ENCODE measurements at places on chromosomes 6 and 20.

DNA sequence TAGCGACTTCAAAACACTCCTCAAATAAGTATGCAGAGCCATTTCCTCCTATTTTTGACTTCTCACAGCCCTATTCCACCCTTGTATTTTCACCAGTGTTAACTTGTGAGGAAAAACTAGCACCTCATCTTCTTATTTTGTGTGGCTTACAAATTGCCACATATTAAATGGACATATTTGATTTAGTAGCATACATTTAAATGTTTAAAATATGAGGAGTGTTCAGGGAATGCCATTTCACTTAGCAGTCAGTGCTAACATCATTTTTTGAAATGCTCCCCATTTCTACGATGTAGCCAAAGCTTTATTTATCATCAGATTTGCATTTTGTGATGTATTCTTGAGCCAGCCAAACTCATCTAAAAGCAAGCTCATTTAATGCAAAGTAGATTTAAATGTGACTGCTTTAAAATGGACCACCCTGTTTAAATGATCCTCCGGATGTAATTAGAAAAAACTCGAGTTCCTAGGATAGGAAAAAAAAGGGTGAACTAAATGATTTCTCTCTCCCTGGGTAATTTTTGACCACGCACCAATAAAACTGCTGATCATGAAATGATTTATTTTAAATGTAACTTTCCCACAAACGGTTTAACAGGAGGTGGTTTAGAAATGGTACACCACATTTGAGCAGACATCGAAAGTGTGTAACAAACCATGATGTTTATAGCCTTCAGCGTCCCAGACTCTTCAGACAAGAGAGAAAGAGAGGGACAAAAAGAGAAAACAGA is 172.6 kb downstream of the CD83 start:
- DNase-seq: no peak

GRCh38 chr6:44487002-44487401 is 99.5 kb downstream of the CDC5L start:
- DNase-seq: no peak

- DNase-seq: no peak
Measured at GRCh38 chr6:123017104-123017682, 21.2 kb downstream of the CLVS2 start.

DNA sequence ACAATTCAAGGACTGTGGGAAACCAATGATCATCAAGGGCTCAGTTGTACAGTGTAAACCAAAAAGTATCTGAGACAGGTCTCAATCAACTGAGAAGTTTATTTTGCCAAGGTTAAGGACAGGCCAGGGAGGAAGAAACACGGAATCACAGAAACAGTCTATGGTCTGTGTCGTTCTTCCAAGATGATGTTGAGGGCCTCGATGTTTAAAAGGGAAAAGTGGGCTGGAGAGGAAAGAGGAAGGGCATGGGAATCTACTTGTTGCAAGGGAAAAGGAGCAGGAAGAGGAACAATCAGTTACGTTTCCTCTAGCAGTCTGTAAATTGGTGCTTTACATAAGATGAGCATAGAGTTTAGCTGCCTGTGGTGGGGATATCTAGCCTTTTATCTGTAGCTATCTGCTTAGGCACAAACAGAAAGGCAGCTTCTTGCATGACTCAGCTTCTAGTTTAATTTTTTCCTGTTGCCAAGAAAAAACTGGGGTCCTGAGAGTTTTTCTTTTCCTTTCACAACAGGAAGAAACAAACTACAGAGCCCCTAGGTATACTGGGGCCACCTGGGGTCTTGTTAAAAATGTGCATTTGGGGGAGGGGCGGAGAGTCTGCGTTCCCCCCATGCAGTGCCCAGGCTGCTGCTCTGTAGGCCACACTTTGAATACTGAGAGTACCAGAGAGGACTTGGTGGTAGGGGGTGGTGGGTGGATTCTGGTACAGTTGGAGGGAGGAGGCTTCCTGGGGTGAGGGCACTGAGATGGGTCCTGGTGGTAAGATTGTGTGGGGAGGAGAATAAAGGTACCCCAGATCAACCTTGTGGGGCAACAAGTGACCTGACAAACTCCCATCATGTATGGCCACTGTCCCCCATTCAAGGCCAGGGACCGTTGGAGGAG is 35.3 kb upstream of the EZR start:
- peak; percentile 48 for DNase-seq

DNA sequence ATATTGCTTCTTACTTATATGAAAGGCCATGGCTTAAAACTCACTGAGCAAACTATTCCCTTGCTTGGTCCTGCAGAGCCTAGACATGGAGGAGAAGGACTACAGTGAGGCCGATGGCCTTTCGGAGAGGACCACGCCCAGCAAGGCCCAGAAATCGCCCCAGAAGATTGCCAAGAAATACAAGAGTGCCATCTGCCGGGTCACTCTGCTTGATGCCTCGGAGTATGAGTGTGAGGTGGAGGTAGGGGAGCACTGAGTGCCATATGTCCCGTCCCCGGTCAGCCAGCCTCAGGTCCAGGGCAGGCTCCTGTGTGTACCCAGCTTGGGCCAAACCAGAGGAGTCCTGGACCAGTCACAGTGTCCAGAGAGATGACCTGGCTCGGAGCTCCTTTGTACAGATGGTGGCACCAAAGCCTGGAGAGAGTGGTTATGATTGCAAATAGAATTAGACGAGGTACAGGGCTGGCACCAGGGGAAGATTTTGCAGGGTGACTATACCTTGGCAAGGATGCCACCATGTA is 21.0 kb downstream of the EPB41L1 start:
- no peak for DNase-seq

GRCh38 chr20:1784586-1784985 is 110.6 kb upstream of the SIRPA start:
- no peak for DNase-seq

- no peak for DNase-seq
Measured at GRCh38 chr20:13507646-13508045, 131.1 kb downstream of the TASP1 start.

- peak; percentile 21 for DNase-seq
Measured at GRCh38 chr6:132780770-132781371, 17.6 kb downstream of the SLC18B1 start.

GRCh38 chr6:135002974-135003703 is 51.5 kb downstream of the HBS1L start:
- no peak for DNase-seq

DNA sequence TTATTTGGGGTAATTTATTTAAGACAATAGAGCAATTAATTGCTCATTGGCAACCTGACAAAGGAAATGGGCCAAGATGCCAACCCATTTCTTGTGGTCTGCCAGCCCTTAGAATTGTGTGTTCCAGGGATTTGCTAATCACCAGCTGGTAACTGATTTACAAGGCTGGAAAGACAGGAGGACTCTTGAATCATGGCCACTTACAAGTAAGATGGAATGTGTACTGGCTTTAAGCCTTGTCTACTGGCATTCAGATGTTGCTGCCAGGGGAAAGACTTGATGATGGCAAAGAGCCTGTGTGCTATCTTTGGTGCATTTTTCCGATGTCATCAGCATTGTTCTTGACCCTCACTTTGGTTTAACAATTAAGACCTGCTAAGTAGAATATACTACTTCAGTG is 91.0 kb downstream of the BCKDHB start:
- no peak for DNase-seq

- DNase-seq: no peak
Measured at GRCh38 chr6:148629181-148629580, 117.6 kb upstream of the UST start.

GRCh38 chr20:49973981-49974380 is 8.8 kb upstream of the SNAI1 start:
- no peak for DNase-seq

DNA sequence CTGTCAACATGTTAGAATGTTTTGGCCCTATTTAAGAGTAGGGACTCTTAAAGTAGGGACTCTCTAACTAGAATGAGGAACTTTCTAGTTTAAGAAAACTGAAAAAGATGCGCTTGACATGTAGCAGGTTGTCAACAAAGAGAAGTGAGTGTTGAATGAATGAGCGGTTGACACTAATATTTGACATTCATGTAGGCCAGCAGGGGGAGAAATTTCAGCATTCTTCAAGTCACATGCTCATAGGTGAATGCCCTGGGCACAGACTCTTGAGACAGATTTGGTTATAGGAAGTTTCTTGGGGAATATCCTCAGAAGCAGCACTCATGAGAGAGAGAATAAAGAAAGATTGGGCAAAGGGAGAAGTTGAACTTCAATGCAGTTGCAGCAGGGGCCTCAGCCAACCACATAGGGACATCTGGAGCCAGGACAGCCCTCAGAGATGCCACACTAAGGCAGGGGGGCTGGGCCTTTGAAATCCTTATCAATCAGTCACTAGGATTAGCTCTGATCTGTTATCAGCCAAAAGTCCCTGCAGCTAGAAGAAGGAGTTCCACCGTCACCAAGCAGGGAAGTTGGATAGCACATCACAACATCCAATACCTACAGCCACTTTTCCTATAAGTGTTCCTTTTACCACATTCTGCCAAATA is 145.1 kb upstream of the FKBP1C start:
- peak; percentile 39 for DNase-seq

GRCh38 chr6:156917213-156917612 is 140.0 kb downstream of the ARID1B start:
- no peak for DNase-seq

DNA sequence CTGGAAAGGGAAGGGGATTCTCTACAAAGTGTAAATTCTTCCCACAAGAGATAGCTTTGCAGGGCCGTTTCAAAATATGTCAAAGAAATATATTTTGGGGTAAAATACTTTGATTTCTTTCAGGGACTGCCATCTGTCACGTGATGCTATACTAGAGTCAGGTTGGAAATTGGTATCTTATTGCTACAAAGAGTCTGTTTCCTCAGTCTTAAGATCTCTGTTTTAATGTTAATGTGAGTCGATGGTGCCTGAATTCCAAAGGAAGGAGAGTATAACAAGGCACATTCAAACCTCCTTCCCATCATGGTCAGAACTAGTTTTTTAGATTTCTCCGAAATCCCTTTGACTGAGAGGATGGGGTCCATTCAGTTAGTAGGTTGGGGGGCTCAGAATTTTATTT is 36.3 kb upstream of the PDE7B start:
- no peak for DNase-seq

GRCh38 chr6:160790028-160790792 is 88.2 kb downstream of the PLG start:
- no peak for DNase-seq

DNA sequence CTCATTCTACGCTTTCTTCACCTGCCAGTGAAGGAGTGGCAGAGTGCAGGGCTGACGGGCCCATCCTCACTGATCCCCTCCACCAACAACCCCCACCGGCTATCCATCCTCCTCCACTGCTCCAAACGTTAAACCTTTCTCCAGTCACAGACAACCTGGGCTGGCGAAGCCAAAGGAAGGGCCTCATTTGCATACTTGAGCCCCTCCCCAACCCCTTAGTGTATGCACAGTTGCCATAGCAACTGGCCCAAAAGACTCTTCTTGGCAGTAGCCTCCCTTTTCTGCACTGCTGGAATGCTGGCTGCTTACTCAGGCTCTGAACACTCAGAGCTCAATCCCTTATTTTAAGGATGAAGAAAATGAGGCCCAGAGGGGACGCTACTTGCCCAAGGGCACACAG is 130.3 kb downstream of the GRM4 start:
- no peak for DNase-seq

DNA sequence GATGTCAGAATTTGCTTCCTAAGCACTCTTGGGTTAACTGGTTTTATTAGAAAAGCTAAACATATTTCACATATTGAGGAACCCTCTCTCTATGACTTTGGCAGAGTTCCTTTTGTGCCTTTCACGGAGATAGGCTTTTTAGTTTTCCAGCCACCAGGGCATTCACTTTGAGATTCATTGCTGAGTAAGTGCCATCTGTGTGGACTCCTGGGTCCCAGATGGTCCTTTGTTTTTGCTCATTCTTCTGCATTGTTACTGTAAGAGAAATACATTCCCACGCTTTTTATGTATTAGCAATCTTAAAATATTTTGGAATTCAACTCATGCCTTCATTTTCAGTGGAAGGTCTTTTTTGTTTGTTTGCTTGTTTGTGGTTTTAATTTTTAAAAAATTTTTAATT is 76.3 kb upstream of the PHACTR2 start:
- no peak for DNase-seq

GRCh38 chr6:75863001-75863400 is 114.0 kb downstream of the MYO6 start:
- no peak for DNase-seq

DNA sequence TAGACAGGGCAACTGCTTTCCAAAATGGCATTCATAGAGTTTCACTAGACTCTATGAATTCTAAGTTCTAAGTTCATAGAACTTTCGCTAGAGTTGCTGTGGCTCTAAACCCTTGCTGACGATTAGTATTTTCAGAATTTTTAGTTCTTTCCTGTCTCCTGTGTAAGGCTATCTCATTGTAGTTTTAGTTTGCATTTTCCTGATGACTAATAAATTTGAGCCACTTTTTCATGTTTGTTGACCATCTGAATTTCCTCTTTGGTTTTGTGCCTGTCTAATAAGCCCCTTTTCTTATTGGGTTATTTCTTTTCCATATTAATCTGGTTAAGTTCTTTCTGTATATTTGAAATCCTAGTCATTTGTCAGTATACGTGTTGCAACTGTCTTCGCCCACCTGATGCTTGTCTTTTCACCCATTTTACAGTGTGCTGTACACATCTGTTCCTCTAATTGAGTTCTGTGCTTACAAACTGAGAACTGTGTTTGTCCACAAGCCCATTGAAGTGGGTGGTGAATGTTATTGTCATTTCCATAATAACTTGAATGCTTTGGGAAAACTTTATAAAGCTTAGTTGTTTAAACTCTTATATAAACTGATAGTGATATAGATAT is 177.7 kb upstream of the CDYL start:
- DNase-seq: no peak

DNA sequence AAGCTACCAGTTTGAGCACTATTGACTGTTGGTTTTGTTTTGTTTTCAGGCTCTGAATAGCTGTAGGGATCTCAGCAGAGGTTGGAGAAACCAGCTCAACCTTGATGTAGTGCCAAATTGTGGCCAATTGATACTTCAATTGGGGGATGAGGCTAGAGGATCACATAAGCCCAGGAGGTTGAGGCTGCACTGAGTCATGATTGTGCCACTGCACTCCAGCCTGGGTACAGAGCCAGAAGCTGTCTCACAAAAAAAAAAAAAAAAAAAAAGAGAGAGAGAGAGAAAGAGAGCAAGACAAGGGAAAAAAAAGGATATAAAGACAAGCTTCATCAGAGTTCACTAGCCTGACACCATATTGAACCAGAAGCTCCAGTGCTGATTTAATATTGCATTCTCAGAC is 702.1 kb downstream of the FRK start:
- DNase-seq: no peak

GRCh38 chr6:26607434-26608230 is 10.9 kb downstream of the ABT1 start:
- DNase-seq: peak; percentile 79

DNA sequence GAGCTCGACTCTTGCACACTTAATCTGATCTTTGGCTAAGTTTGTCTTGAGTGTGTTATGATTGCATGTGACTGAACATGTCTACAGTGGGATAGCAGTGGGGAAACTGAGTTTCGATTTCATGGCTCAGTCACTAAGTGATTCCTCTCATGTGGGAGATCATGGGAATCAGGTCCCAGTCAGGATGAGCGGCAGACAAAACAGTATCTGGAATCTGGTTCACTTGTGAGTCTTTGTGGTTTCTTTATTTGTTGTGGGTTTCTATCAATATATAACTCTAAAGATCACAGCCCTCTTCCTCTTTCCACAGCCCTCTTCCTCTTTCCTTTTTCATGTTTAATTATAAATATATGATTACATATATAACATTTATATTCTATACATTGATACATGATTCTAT is 4.0 kb downstream of the RPP21 start:
- no peak for DNase-seq

- no peak for DNase-seq
Measured at GRCh38 chr20:19709635-19710335, 48.3 kb upstream of the RIN2 start.

GRCh38 chr20:17227219-17227575 is 357 bp downstream of the PCSK2 start:
- peak; percentile 5 for DNase-seq

- DNase-seq: no peak
Measured at GRCh38 chr6:162478192-162478671, 249.3 kb downstream of the PRKN start.

All from hepatocyte (in vitro differentiated cells).